Glomerular endothelial cell (primary cell): ENCODE measurements at places on chromosomes 4 and X.
A peak's percentile ranks its signal among the peaks of the same experiment; 100 is the strongest.

DNA sequence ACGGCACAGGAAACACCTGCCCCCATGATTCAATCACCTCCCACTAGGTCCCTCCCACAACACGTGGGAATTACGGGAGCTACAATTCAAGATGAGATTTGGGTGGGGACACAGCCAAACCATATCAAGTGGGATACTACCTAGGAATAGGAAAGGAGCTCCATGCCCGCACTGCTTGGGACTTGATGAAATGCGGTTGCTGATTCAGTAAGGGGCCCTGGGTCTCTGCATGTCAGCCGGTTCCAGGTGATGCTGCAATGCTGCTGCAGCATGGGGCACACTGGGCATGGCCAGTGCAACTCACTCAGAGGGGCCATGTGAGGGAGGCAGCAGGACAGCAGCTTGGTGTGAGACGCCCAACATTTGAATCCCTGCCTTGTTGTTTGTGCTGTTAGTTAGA lies 34.0 kb upstream of the MSX1 start:
- no peak for DNase-seq

- no peak for DNase-seq
Measured at GRCh38 chrX:68665502-68665901, 18.0 kb downstream of the STARD8 start.

GRCh38 chr4:170705907-170706306 lies 616.2 kb upstream of the AADAT start:
- DNase-seq: no peak

DNA sequence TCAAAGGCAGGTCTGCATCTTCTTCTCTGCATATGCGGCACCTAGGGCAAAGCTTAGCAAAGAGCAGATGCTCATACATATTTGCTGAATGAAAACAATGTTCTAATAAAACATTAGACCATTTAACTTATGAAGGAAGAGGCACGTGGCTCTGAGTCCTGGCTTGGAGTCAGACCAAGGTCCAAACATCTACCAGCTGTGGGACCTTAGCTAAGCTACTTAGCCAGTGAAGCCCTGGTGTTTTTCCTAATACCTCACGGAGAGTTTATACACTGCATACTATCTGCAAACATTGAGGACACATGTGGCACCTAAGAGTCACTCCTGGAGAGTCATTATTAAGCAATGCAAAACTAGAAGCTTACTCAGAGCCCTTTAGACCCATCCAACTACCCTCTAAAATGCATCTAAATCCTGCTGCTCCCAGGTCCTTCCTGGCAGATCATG lies 9.0 kb downstream of the PDGFC start:
- no peak for DNase-seq

DNA sequence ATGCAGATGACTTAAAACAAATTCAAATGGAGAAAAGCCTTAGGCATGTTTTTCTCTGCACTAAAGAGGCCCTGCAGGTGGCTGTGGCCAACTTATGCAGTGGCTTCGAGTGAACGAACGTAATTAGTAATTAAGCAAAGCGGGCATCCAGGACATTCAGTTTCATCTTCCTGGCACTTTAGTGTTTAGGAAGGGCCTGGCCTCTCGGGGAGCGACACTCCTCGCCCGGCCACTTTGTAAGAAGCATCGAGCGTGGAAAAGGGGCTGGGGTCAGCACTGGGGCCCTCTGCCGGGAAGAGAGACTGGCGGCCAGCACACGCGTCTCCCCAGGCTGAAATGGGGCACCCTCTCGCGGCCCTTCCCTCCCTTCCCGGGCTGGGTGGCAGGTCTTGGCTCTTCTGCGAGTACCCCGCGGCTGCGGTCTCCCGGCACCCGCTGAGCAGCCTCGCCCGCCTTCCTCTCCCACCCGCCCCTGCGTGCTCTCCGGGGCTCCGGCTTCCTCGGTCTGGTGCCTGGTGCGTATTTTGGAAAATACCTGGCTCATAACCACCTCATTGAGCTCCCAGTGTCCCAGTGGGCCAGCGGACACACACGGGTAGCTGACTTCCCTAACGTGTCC lies 677 bp upstream of the CYP4V2 start:
- DNase-seq: no peak

DNA sequence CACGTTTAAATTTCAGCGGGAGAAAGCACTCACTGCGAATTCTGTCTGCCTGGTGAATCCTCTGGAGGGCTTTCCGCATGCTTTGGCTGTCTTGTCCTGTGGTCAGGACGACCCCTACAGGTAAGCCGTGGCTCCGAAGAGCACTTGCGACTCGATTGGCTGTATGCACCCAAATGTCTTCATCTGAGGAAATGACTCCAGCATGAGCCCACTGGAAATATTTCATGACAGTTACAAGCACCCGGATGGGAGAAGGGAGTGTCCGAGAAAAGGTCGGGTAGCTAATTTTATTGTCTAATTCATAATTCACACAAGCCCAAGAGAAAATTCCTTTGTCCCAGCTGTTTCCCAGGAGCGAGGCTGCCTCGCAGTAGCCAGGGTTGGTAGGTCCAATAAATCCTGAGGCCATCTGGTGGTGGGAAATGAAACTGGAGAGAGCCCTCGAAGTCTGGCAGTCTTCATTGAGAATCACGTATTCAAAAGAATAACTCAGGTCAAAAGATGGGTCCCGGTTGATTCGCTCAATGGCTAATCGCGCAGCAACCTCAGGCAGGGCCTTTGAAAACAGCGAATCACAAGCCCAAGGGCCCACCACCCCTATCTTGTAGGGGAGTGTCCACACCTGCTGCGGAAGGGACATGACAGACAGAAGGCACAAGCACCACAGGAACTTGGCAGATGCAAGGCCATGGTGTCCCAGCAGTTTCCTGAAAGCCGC lies 6.6 kb downstream of the GUCY2F start:
- peak; percentile 29 for DNase-seq

DNA sequence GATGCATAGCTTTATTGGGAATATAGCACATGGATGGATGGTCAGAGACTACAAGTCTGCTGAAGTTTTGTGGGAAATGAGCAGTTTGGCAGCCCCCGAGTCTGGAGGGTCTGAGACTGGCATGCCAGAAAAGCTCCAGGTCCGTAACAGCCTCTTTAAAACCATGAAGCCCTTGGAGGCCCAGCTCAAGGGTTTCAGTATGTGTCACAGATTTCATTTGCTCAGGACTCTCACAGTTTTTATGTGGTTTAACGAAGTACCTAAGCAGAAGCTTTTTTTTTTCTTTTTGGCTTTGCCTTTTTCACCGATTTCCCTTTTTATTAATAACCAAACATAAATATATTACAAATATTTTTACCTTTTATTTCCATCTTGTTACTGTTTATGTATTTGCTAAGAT lies 30.6 kb upstream of the TMEM184C start:
- no peak for DNase-seq

GRCh38 chr4:151259752-151260151 lies 17.2 kb upstream of the PRSS48 start:
- DNase-seq: no peak

GRCh38 chrX:136658151-136658550 lies 10.2 kb downstream of the CD40LG start:
- DNase-seq: no peak

GRCh38 chr4:175419236-175419718 lies 392.8 kb downstream of the GPM6A start:
- DNase-seq: peak; percentile 18

- no peak for DNase-seq
Measured at GRCh38 chr4:6343939-6344408, 74.3 kb downstream of the WFS1 start.
